ENCODE measurements at places on chromosomes 7 and 10.

GRCh38 chr10:45811075-45811474 is 36.2 kb downstream of the AGAP4 start:
- no peak for DNase-seq

DNA sequence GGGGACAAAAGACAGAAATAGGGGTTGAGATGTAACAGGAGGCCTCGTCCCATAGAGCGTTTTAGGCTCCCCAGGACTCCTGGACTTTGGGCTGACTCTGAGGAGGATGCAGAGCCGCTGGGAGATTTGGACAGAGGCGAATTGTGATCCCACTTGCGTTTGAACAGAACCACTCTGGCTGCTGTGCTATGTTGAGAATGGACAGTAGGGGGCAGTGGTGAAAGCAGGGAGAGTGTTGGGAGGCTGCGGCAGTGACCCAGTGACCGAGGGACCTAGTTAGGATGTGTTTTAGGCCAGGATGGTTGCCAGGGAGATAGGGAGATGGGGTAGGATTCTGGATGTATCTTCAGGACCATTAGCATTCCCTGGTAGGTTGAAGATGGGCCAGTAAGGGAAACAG is 271.6 kb downstream of the CCDC3 start:
- DNase-seq, result no peak

DNA sequence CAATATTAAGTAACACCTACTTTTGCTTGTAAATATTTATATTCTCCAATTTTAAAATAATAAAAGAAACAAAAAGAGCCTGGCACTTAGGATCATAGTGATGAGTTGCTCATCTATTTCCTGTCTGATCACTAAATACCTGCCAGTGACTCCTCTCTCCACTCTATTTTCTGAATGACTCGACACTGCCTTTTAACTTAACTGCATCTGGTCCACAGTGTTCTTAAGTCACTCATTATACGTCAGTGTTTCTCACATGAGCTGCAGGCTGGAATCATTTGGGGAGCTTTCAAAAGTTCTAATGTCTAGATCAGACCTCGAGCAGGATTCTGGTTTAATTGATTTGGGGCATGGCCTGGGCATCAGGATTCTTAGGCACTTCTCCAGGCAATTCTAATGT is 78.0 kb upstream of the AGBL3 start:
- DNase-seq, result peak; percentile 49

DNA sequence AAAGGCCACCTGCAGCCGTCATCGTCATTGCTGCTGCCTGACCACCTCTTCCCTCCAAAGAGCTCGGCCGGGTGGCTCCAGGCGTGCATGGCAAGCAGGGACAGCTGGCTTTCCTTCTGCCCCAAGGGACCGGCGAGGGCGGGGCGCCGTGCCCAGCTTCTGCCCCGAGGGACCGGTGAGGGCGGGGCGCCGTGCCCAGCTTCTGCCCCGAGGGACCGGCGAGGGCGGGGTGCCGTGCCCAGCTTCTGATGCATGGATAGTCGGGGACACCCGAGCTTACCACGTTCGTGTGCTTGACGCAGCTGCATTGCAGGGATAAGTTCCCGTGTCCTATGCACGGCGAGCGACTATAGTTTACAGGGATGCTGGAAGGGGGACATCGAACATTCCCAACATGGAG is 27.0 kb downstream of the CFAP46 start:
- DNase-seq, result no peak

DNA sequence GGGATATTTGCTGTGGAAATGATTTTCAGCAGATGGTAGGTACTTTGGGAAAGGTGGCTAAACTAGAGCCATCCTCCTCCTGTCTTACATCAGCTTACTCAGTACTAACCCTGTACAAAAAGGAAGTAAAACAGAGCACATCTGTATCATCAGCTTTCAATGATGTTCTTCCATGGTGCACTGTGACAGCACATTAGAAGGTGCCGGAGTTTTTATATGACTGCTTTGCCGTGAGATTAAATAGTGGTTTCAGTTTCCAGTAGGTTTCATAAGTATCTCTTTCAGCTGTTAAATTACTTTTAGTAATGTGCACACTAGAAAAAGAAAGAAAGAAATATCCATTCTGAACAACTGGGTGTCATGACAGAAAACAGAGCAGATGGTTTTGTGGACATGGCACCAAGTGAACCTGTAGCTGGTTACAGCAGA is 86.5 kb downstream of the ARID5B start:
- DNase-seq, result no peak

GRCh38 chr10:52210161-52210560 is 103.9 kb upstream of the DKK1 start:
- DNase-seq, result peak; percentile 22

GRCh38 chr7:142807855-142808460 is 37.2 kb downstream of the PRSS2 start:
- DNase-seq, result peak; percentile 71

DNA sequence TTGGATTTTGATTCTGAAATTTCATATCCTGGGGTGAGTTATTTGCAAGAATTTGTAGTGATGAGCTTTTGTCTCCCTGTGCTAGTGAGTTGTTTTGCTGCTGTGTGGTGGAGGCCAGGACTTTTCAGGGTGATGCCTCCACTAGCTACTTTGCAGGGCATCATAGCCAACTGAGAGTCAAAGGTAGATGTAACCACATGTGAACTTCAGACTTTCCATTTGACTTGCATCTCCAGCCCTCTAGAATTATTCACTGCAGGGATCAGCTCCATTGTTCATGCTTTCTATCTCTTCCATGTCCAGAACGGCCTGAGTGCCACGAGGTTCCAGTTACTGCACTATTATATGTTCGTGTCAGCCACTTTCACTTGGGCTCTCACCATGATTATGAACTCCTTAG is 534.3 kb downstream of the GRM8 start:
- no peak for DNase-seq

- DNase-seq, result no peak
Measured at GRCh38 chr10:24406809-24407483, 198.0 kb downstream of the KIAA1217 start.

DNA sequence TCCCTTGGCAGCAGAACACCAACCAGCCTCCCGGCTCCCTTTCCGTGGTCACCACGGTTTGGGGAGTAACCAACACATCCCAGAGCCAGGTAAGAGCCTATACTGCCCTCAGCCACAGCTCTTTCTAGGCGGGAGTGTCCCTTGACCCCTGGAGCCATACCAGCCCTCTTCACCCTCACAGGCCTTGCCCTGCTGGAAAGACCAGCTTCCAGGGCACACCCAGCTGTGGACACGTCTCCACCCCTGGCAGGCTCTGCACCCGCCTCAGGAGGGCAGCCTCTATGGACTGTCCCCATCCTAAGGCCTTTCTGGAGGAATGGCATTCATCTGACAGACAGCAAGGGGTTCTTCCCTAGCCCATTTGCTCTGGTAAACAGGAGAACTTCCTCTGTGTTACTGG is 57.5 kb upstream of the PPIF start:
- no peak for DNase-seq

Data from EL (cell line).